ENCODE measurements at places on chromosomes 11 and 22.

DNA sequence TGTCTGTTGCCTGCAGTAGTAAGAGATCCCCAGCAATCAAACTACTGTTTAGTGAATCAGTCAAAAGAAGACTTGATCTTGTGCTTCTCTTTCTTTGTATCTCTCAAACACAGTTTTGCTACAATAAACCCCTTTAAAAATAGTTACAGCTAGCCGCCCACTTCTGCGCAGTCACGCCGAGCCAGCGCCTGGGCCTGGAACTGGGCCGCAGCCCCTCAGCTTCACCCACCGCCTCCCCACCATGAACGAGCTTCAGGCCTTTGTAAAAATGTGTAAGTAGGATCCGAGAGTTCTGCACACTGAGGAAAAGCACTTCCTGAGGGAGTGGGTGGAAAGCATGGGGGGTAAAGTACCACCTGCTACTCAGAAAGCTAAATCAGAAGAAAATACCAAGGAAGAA lies 60.5 kb downstream of the CWC15 start:
- no peak for DNase-seq

DNA sequence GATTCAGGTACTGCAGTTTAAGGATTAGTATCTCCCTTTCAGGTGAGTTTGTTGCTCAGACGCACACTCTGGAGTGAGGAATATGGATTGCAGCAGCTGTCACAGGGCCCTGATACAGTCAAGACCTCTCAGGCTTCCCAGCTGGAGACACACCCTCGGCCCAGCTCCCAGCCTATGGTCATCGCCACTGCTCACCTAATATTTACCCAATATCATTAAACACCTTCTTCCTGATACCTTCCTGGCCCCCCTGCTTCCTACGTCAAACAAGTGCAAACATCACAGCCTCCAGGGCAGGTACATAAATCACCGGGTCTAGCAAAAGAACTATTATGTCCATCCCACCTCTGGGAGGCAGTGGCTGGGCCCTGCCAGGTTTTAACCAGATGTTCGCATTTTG lies 213.3 kb downstream of the MN1 start:
- DNase-seq, result no peak

DNA sequence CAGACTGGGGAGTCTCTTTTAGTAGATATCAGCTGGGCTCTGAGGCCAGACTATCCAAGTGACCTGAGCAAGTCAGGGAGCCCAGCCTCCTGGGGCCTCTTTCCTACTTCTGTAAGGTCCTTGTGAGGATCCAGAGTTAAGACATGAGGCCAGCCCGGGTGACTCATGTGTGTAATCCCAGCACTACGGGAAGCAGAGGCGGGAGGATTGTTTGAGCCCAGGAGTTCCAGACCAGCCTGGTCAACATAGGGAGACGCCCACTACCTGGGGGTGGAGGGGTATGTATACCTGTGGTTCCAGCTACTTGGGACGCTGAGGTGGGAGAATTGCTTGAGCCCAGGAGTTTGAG lies 36.9 kb upstream of the POLA2 start:
- peak; percentile 79 for DNase-seq

DNA sequence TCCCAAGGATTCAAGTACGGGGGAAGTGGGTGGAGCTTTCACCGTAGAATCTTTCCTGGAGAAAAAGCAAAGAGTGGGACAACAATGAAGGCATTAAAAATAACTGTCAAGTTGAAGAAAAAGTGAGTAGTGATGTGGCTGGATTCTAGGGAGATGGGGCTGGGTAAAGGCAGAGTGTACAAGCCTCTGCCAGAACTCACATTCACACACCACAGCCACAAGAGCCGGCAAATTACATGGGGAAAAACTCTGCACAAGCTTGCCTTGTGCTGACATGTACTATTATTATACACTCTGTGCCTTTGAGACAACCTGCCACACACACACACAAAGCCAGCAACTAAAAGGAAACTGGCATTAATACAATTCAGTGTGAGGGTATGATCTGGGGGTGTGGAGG lies 182.6 kb downstream of the LARGE1 start:
- no peak for DNase-seq

DNA sequence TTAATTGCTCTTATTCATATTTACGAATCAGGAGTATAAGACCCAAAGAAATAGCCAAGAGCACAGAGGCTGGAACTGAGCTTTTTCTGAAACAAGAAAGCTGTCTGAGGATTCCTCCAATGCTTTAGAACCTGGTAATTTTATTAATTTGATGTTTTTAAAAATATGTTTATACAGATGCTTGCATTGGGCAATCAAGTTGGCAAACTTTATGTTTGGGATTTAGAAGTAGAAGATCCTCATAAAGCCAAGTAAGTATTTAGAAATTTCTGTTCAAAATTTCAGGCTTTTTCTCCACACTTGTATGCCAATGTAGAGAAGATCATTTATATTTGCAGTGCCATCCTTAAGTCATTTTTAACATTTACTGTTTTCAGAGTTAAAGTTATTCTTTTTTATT lies 24.3 kb upstream of the HIKESHI start:
- DNase-seq, result no peak

- DNase-seq, result no peak
Observed at GRCh38 chr11:2366733-2367132, 10.4 kb upstream of the CD81 start.

DNA sequence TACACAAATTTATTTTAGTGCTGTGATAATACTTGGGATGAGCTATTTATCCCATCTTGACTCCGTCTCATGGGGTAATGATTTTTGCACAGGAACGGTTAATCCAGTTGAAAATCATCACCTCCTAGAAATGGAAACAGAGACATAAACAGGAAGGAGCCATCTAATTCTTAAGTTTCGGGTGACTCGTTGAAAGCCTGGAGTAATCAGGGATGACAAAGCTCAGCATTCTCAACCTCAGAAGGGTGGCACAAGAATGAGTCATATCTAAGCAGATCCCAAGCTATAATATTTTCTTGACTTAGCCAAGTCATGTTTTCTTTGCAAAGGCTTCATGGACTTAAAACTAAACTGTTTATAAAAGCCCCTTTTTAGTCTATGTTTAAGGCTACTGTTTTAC lies 280.8 kb upstream of the CCDC90B start:
- DNase-seq, result peak; percentile 49

- DNase-seq, result no peak
Observed at GRCh38 chr11:124760806-124761205, 1.3 kb downstream of the ESAM start.

DNA sequence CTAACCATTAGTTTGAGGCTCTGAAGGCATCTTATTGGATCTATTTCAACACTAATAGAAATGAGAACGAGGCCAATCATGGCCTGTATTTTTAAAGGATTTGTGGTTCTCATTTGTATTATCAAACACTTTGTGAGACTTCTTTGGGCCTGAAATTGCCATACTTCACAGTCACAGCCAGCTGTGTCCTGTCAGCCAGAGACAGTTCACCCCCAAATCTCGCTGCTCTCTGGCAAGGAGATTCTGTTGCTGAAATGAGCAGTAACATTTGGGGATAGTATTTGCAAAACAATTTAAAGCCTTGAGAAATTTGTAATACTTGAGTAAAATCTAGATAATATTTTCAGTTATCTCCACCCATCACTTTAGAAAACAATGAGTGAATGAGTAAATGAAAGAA lies 26.9 kb upstream of the TENM4 start:
- DNase-seq, result no peak

DNA sequence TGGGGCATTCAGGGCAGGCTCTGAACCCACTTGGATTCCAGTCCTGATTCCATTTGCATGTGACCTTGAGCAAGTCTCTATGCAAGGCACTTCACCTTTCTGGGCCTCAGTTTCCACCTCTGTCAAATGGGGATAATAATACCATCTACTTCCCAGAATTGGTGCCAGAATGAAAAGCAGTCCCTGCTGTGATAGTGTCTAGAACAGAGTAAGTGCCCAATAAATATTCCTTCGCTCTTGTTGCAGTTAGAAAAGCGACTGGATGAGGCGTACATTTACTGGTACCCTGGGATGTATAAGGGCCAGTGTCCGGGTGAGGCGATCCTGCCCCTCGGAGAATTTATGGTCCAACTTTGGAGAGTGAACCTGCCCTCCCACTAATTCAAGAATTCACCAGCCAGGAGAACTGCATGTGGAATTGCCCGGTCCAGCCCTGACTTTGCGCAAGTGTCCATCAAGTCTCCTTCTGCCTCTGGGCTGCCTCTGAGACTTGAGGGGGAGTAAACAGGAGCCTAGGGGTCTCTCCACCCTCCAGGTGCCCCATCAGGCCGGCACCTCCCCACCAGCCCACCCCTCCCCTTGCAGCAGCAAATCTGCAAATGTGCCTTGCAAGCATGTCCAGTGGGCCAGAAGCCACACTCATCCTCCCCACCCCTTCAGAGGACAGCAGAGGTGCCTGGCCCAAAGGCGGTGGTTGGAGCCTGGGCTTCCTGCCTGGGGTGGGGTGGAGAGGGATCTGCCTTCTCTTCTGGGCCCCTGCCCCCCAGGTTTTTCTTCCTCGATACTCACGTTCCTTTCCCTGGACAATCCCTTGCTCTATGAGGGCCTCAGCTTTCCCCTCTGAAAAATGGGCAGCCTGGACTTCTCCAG lies 30.9 kb upstream of the SLC35C1 start:
- DNase-seq, result no peak

DNA sequence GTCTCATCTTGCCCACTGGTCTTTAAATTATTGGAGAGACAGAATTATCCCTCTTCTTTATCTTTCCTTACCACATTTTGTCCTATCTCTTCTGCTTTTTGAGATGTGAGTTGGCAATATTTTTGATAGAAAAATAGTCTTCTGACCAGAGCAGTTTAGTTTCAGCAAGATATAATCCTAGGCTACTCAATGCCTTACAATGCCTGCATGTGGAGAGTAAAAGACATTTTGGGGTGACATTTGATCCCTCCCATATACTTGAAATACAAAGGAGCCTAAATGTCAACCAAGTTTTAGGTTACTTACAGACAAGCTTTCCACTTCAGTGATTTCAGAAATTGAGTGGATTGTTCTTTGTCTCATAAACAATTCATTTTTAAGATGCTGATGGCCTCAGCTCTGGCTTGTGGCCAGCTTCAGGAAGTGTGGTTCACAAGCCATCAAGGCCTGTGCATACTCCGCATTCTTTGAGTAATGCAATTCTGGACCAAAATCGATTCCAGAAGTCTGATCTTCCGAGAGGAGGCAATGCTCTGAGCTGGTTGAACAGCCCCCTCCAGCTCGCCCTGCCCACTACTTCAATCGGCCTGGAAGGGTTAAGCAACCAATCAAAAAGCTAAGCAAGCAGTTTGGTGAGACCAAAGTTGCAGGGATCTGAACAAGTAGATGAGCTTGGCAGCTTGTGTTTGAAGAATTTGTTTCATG lies 274.4 kb downstream of the BLID start:
- DNase-seq, result no peak

GRCh38 chr11:12827929-12828812 lies 153.9 kb downstream of the TEAD1 start:
- DNase-seq, result peak; percentile 71

GRCh38 chr11:110098645-110099044 lies 5.5 kb downstream of the ZC3H12C start:
- DNase-seq, result peak; percentile 40

DNA sequence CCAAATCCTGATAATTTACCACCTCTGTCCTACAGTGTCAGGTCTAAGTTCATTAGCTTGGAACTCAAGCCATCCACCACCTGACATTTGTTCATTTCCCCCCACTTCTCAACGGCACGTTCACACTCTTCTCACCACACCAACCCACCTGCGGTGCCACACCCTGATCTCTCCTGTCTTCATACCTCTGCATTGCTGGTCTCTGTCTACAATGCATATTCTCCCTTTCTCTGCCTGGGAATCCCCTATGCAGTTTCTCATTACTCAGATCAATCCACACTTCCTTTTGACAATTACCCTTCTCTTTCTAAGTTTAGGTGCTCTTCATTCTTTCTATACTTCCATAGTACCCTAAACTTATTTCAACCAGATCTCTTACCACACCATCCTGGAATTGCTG lies 20.4 kb upstream of the EMSY start:
- peak; percentile 2 for DNase-seq

- DNase-seq, result no peak
Observed at GRCh38 chr11:34613015-34613414, 7.9 kb upstream of the EHF start.

- DNase-seq, result no peak
Observed at GRCh38 chr11:70716986-70717775, 318.9 kb downstream of the CTTN start.

- DNase-seq, result no peak
Observed at GRCh38 chr11:97893612-97894011, 1127.1 kb upstream of the CNTN5 start.

DNA sequence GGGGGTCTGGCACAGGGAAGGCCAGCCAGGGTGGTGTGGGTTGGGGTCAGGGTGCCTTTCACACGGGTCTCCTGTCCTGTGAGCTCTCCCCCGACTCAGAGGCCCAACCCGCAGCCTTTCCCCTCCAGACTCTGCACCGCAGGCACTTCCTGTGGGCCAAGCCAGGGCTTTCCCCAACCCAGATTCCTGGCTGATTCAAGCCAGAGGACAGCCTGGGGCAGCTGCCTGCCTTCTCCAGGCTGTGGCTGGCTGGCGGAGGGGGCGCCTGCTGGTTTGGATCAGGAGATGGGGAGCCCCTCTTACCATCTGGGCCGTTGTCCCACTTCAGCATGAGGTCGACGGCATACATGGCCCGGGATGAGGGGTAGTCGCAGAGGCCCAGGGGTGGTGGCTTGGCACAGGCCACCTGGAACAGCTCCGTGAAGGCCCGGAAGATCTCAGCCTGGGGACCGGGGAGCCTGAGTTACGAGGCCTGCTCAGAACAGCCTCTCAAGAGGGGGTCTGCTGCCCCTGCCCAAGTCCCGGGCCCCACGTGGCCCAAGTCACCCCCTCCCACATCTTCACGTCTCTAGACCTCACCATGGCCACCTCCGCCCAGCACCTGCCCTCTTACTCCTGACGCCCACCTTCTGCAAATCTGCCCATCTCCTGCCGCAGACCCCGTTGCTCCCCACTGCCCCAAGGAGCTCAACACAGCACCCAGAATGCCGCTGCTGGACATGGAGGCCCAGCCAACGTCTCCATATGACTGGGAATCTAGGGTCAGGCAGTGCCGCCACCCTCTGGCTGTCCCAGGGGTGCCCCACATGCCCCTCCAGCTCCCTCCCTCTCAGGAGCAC lies 17.3 kb downstream of the TSPO start:
- DNase-seq, result peak; percentile 30

- no peak for DNase-seq
Observed at GRCh38 chr11:122677256-122677655, 21.7 kb downstream of the UBASH3B start.

DNA sequence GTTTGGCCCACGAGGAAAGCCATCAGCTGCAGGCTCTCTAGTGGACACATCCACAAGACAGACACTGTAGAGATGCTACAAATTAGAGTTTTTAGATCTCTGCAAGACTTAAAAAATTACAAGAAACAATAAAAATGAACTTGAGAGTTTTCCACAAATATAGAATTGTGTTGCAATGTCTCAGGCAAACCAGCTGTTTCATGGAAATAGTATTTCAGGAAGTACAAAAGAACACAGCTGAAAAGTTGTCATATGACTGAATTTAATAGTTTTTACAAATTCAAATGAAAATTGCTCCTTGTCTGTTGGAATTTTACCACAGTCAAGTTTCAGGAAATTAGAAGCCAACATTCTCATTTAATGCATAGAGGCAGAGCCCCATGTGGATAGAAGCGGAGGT lies 184.5 kb upstream of the PITPNB start:
- no peak for DNase-seq

- DNase-seq, result peak; percentile 83
Observed at GRCh38 chr11:46363455-46364005, 16.3 kb downstream of the DGKZ start.

- DNase-seq, result no peak
Observed at GRCh38 chr22:44947049-44947448, 62.8 kb downstream of the PHF21B start.

- DNase-seq, result peak; percentile 99
Observed at GRCh38 chr11:12164061-12165014, 53.9 kb downstream of the MICAL2 start.

- DNase-seq, result no peak
Observed at GRCh38 chr11:34037016-34037415, 14.5 kb upstream of the CAPRIN1 start.
